ENCODE measurements at places on chromosomes 6 and 20. TPM values are rescaled to one million over a fixed set of nuclear protein-coding genes. Genes with fewer than 3 reads are reported as not detected.

- no peak overlapping the region for H3K27ac ChIP-seq
- DNase-seq, result no peak
- no peaks in the 10 kb centered on the region for H3K36me3 ChIP-seq
- H3K27me3 ChIP-seq, result no peaks in the 10 kb centered on the region
These were observed 188.5 kb downstream of the ZNF217 start for GRCh38 chr20:53405139-53405538.

DNA sequence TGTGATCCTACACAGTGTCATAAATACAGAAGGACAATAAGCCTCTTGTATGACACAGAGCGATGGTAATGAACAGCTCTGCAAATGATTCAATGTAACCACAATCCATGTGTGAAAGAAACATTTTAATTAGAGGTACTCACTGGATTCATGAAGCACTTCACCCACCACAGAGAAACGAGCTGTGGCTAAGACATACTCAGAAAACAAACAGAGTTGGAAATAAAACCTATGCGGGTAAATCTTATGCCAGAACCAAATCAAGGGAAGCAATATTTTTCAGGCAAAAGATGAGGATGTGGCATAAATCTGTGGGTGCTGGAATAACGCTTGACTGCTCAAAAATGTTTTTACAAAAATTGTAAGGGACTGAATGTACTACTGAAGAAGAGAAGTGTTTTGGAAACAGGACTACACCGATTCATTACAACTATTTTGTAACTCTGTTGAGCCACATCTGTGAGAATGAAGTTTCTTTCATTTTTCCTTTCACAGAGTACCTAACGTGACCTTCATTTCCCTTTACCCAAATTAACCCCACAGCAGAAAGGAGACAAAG lies 112.1 kb downstream of the WDR27 start:
- H3K36me3 ChIP-seq, result no peaks in the 10 kb centered on the region
- DNase-seq, result no peak
- H3K4me3 ChIP-seq, result no peak overlapping the region
- no peaks in the 10 kb centered on the region for H3K27me3 ChIP-seq
- H3K27ac ChIP-seq, result no peak overlapping the region

GRCh38 chr6:25035174-25035511 lies 99.4 kb upstream of the RIPOR2 start:
- no peak for DNase-seq
- no peaks in the 10 kb centered on the region for H3K36me3 ChIP-seq
- no peaks in the 10 kb centered on the region for H3K27me3 ChIP-seq
- H3K4me1 ChIP-seq, result peaks cover 15% of the 10 kb centered on the region
- peak overlapping the region; percentile 9 for H3K27ac ChIP-seq

SYCP2 gene
- 3.2 TPM for total RNA-seq

DNAH8 gene
- not detected for total RNA-seq

CGA gene
- total RNA-seq, result not detected

PPP1R18 gene
- total RNA-seq, result 42.5 TPM

CST3 gene
- total RNA-seq, result 1,106 TPM

NT5DC1 gene
- total RNA-seq, result 6.1 TPM

HLA-DQB2 gene
- 4.7 TPM for total RNA-seq

DNA sequence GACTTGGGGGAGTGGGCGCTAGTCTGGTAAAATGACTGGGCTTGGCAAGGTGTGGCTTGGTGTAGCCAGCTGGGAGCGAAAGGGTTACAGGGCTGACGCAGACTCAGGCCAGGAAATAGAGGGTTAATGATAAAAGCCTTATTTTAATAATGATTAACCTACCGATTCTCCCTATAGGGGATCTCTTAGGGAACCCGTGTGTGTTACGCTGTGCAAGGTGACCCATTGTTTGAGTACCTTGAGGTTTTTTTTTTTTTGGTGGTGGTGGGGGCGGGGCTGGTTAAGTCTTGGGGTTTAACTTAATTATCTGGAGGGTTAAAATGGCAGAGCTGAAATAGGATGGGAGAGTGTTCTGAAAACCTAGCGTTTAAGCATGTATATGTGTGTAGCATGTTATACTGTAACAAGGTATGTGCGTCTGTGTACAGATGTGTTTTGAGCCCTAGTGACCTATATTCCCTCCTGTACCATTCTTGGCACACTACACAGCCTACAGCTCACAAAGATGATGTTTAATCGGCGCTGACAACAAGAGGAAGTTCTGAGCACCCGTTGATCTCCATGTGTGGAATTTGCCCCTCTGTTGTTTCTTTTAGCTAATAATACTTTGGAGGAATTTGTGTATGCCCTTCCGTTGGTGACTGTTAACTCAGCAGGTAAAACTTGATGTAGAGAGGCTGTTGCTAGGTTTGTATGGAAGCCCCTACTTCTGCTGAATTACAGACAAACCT lies 1.3 kb downstream of the CARMIL1 start:
- peaks cover 17% of the 10 kb centered on the region for H3K4me1 ChIP-seq
- H3K4me3 ChIP-seq, result peak overlapping the region; percentile 74
- no peaks in the 10 kb centered on the region for H3K27me3 ChIP-seq
- H3K36me3 ChIP-seq, result no peaks in the 10 kb centered on the region
- no peak for DNase-seq

DNA sequence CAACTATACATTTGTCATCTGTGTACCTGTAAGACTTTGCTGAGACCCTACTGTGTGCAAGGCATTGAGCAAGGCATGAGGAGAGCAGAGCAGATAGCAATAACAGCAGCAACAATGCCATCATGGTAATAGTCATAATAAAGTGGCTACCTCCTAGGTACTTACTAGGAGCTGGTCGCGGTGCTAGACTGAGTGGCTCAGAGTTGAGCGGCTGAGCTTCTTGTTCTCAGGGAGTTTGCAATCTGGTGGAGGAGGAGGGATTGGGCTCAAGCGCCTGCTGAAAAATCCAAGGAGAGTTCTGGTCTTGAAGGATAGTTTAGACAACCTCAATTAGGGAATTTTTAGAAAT lies 25.3 kb upstream of the CCDC167 start:
- H3K4me3 ChIP-seq, result no peak overlapping the region
- H3K4me1 ChIP-seq, result no peaks in the 10 kb centered on the region
- no peaks in the 10 kb centered on the region for H3K27me3 ChIP-seq

PI16 gene
- 88.6 TPM for total RNA-seq

GRCh38 chr20:53547664-53548239 lies 45.9 kb downstream of the ZNF217 start:
- no peaks in the 10 kb centered on the region for H3K4me1 ChIP-seq
- no peaks in the 10 kb centered on the region for H3K36me3 ChIP-seq
- no peak overlapping the region for H3K27ac ChIP-seq
- no peak overlapping the region for H3K4me3 ChIP-seq
- no peaks in the 10 kb centered on the region for H3K27me3 ChIP-seq
- no peak for DNase-seq

DNA sequence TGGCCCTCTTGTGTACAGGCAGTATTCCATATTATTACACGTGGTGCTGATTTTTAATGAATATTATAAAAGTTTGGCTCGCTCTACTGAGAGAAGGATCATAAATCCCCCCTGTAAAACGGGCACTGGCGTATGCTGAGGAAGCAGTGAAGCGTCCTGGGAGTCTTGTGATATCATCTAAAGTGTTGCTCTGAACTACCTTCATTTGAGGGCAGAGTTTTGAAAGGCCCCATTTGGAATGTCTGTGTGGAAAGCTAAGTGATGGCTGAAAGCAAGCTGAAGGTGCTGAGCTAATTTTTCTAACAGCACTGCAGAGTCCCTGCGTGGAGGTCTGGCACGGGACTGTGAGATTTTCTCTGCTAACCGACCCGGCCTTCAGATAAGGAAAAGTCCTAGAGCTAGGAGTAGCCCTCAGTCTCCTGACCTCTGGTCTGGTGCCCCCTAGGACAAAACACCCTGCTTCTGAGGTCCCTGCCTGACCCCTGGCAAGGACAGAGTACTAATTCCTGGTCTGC lies 1.3 kb upstream of the BACH2 start:
- H3K4me1 ChIP-seq, result peaks cover 17% of the 10 kb centered on the region
- DNase-seq, result no peak
- H3K36me3 ChIP-seq, result no peaks in the 10 kb centered on the region
- no peak overlapping the region for H3K27ac ChIP-seq
- no peak overlapping the region for H3K4me3 ChIP-seq

PACSIN1 gene
- 0.74 TPM for total RNA-seq

GRCh38 chr6:1315560-1316386 lies 3.9 kb downstream of the FOXQ1 start:
- DNase-seq, result no peak
- H3K27me3 ChIP-seq, result no peaks in the 10 kb centered on the region
- peak overlapping the region; percentile 23 for H3K27ac ChIP-seq
- H3K4me3 ChIP-seq, result peak overlapping the region; percentile 53
- H3K4me1 ChIP-seq, result peaks cover 39% of the 10 kb centered on the region

EDEM2 gene
- 12.8 TPM for total RNA-seq

- no peaks in the 10 kb centered on the region for H3K27me3 ChIP-seq
- no peaks in the 10 kb centered on the region for H3K36me3 ChIP-seq
- H3K4me3 ChIP-seq, result peak overlapping the region; percentile 86
- peaks cover 43% of the 10 kb centered on the region for H3K4me1 ChIP-seq
- H3K27ac ChIP-seq, result peak overlapping the region; percentile 99
These were observed 865 bp downstream of the STK38 start for GRCh38 chr6:36546308-36546919.

DNA sequence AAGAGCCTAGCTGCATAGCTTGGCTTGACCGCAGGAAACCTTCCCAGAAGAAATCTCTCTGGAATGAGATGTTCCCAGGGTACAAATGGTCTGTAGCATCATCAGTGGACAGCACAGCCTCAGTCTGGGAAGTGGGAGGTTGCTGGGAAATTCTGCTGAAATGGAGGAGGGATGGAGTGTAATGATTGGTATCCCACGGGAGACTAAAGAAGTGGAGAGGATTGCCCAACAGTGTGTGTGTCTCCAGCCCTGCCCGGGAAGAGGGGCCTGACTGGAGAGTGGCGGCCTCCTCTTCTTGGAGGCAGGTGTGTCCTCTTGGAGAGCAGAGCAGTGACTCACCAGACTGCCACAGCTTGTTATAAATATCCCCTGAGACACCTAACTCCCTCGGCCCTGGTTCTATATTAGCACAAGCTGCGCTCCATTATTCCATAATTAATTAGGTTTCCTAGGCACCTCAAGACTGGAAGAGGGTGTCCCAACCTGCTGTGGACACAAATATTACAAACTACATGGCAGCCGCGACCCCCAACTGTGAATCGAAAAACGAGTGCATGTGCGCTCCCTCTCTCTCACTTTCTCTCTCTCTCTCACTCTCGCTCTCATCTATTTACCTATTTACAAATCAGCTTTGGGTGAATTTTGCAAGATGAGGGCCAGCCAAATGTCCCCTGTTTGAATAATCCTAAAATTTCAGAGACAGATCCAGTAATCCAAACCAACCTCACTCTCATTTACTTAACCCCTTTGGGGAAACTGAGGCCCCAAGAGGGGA lies 68.8 kb downstream of the FGD2 start:
- peaks cover 28% of the 10 kb centered on the region for H3K4me1 ChIP-seq
- no peak overlapping the region for H3K27ac ChIP-seq
- no peaks in the 10 kb centered on the region for H3K36me3 ChIP-seq
- DNase-seq, result no peak

DNA sequence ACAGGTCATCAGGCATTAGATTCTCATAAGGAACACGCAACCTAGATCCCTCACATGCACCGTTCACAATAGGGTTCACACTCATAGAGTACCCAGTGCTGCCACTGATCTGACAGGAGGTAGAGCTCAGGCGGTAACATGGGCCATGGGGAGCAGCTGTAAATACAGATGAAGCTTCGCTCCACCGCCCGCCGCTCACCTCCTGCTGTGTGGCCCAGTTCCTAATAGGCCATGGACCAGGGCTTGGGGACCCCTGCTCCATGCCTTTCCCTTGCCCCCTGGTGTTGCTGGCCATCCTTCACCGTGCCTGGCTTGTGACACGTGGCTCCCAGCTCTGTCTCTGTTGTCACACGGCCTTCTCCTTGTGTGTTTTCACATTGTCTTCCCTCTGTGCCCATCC lies 171.1 kb upstream of the JARID2 start:
- H3K27me3 ChIP-seq, result no peaks in the 10 kb centered on the region
- H3K36me3 ChIP-seq, result no peaks in the 10 kb centered on the region
- H3K27ac ChIP-seq, result no peak overlapping the region
- no peak for DNase-seq

Data from vagina (tissue), 2 donors.